Stimulated activated CD4-positive, alpha-beta T cell treated with anti-CD3 and anti-CD28 coated beads, Interleukin-2, amount 100 ng/mL, for 24 hours (primary cell): ENCODE measurements at places on chromosomes 16 and 17.

DNA sequence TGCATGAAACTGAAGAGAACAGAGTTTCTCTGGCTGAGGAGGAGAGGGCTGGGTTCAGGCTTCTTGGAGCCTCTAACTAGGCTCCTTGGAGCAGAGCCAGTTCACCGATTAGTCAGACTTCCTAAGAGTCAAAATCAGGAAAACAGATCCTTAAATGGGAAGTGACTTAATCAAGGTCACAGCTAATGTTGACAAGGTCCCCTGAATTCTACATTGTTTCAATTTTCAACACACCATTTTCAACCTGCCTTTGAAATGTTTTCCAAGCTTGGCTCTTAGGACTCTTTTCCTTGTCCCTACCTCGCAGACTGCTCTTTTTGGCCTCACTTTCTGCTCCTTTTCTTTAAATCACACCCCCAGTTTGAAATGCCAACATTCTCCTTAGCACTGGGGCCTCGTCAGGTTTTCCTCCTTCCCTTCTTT lies 16.3 kb downstream of the MYL4 start:
- DNase-seq, result no peak

DNA sequence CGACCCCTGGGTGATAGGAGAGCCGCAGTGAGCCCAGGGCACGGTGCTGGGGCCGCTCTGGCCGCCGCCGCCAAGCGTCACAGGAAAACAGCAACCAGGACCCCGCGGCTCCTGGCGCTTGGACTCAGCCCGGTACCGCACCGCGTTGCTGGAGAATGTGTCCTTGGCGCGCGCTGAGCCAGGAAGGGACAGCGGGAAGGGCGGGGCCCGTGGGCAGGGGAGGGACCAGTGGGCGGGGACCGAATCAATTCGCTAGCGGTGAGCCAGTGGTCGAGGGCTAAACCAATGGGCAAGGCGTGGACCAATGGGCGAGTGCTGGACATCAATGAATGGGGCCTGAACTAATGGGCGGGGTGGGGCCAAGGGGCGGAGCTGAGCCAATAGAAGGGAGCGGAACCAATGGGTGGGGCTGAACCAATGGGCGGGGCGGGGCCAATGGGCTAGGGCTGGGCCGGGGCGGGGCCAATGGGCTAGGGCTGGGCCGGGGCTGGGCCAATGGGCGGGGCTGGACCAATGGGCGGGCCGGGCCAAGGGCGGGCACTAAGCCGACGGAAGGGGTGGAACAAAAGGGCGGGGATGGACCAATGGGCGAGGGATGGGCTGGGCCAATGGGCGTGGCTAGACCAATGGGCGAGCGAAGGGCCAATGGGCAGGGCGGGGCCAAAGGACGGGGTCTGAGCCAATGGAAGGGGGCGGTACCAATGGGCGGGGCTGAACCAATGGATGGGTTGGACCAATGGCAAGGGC lies 6.3 kb upstream of the FLYWCH1 start:
- DNase-seq, result peak; percentile 94

DNA sequence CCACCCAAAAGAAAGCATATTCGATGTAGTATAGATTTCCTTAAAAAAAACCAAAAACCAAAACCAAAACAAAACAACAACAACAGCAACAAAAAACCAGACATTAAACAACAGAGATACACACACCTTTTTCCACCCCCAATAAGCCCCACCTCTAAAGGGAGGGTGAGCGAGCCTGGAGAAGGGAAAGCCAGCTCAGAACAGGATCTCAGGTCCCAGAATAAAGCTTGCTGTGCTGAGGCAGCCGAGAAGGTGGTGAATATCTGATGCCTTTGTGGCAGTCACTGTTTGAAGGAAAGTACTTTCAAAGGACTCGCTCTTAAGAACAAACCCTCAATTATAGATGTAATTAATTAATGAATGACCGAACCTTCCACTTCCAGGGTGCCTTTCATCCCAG lies 470 bp downstream of the KRT23 start:
- DNase-seq, result no peak

- DNase-seq, result no peak
Measured at GRCh38 chr16:65888201-65888600, 478.3 kb upstream of the CDH5 start.

- no peak for DNase-seq
Measured at GRCh38 chr16:67370661-67371060, 22.6 kb downstream of the TPPP3 start.

DNA sequence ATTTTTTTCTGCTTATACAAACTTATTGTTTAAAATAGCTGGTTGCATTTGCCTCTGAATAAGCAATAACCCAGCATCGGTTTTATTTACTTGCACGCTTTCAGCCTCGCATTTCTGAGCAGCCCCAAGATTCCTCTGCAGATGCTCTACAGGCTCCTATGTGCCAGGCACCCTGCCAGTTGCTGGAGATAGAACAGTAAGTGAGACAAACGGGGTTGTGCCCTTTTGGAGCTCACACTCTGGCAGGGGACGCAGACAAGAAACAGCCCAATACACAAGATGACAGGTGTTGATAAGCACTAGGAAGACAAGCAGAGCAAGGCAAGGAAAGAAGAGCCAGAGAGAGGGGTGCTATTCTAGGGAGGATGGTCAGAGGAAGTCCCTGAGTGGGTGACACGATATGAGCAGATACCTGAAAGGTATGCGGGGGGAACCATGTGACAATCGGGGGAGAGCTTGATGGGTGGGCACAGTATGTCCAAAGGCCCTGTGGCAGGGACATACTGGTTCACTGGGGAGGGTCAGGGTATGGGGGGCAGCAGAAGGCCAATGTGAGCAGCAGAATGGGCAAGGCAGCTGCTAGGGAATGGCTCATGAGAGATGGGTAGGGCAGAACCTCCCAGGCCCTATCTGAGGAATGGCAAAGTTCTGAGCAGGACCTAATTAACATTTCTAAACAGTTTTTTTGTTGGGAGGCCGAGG lies 18.7 kb upstream of the ADORA2B start:
- DNase-seq, result no peak

- no peak for DNase-seq
Measured at GRCh38 chr16:87527055-87527724, 34.4 kb upstream of the ZCCHC14 start.

DNA sequence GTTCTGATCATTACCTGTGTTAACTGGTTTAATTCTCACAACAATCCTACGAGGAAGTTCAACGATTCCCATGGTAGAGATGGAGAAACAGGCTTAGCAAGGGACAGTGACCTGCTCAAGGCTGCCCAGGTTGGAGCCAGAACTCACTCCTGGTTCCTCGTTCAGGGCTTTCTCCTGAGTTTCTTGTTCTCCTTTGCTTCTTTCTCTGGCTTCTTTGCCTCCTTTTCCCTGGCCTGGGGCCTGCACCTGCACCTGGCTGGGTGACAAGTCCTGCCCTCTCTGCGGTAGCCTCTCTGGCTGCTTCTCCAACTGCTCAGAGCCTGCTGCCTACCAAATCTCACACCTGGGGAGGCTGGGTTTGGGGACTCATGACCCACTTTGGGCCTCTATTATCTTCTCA lies 2.8 kb downstream of the CCL22 start:
- no peak for DNase-seq

- DNase-seq, result no peak
Measured at GRCh38 chr16:1906055-1906845, 12.0 kb downstream of the HS3ST6 start.

GRCh38 chr17:50311112-50311460 lies 34.8 kb upstream of the XYLT2 start:
- DNase-seq, result no peak

DNA sequence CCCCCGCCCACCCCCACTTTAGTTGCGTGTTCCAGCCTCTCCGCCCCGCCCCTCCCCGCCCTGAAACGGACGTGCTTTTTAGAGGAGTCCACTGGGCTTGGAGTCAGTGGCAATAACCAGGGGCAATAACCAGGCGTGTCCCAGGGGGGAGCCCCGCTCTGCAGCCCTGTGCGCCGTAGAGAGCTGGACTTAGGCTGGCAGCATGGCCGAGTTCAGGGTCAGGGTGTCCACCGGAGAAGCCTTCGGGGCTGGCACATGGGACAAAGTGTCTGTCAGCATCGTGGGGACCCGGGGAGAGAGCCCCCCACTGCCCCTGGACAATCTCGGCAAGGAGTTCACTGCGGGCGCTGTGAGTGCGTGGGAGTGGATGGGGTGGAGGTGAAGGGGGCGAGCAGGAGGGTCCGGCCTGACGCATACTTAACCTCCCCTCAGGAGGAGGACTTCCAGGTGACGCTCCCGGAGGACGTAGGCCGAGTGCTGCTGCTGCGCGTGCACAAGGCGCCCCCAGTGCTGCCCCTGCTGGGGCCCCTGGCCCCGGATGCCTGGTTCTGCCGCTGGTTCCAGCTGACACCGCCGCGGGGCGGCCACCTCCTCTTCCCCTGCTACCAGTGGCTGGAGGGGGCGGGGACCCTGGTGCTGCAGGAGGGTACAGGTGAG lies at the start of gene ALOX15B:
Gene ALOX15B (plus strand): TSS at position 106 of the 657 bp plus-strand sequence. CDS start 97 bp downstream, at position 203.
- peak; percentile 11 for DNase-seq

- DNase-seq, result no peak
Measured at GRCh38 chr17:40548982-40549685, 16.1 kb downstream of the CCR7 start.

DNA sequence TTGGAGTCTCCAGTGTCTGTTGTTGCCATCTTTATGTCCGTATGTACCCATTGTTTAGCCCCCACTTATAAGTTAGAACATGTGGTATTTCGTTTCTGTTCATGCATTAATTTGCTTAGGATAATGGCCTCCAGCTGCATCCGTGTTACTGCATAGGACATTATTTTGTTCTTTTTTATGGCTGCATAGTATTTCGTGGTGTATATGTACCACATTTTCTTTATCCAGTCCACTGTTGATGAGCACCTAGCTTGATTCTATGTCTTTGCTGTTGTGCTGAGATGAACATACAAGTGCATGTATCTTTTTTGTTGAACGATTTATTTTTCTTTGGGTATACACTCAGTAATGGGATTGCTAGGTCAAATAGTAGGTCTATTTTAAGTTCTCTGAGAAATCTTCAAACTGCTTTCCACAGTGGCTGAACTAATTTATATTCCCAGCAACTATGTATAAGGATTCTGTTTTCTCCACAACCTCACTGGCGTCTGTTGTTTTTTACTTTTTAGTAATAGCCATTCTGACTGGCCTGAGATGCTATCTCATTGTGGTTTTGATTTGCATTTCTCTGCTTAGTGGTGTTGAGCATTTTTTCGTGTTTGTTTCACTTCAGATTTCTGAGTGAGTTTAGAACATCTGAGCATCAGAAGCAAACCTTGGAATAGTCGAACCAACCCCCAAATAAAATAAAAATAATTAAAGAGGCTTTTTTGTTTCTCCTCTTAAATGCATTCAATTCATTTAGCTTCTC lies 304.7 kb downstream of the ZFHX3 start:
- no peak for DNase-seq

DNA sequence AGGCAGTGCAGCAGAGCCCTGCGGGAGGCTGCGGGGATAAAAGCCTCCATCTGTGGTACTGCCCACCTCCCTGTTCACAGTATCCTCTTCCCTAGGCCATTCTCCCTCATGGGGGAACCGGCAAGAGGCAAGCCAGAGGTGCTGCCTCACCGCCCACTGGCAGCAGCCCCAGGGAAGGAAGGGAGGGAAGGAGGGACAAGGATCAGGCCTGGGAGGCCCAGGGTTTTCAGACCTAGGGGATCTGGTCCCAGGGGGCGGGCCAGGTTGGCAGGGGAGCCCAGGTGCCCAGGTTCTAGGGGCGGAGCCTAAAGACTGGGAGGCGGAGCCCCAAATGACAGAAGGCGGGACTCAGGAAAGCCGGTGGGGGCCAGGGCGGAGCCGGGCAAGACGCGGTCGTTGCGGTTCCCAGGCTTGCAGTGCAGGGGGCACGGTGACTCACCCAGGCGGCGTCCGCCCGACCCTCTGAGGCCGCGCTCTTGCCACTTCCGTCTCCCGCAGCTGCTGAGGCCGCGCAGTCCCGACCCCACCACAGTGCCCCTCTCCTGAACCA lies 3.0 kb upstream of the MTMR4 start:
- no peak for DNase-seq

DNA sequence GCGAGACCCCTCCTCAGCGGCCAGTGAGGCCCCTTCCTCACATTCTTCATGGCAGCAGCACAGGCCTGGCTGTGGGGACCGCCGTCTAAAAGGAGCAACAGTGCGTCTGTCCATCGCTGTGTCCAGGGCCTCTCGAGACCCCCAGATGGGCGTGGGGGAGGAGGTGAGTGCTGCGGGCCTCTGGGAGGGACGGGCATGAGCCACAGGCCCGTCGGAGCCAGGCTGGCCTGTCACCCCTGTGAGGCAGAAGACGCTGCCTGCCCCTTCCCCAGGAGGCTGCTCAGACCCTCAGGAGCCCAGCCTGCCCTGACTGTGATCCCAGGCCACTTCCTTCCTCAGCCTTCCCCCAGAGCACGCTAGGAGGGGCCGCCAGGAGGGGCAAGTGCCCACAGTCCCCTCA lies 2.1 kb upstream of the PYCR1 start:
- no peak for DNase-seq

GRCh38 chr16:24626256-24626655 lies 86.9 kb downstream of the RBBP6 start:
- DNase-seq, result no peak

DNA sequence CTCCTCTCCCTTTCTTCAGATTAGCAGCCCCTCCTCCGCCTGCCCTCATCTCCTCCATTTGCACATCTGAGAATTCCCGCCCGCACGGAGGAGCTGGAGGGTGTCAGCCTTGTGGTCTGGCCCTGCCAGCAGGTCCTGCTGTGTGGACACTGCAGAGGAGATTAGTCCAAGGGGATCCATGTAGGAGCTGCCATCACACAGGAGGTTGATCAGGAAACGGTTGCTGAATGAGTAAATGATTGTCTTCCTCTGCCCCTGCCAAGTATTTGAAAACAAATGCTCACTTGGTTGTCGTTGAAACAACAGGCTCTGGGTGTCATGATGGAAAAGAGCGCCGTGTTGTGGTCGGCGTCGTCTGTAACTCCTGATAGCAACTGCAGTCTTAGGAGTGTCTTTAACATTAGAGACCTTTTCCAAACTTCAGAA lies 63.8 kb upstream of the CHMP6 start:
- DNase-seq, result no peak

DNA sequence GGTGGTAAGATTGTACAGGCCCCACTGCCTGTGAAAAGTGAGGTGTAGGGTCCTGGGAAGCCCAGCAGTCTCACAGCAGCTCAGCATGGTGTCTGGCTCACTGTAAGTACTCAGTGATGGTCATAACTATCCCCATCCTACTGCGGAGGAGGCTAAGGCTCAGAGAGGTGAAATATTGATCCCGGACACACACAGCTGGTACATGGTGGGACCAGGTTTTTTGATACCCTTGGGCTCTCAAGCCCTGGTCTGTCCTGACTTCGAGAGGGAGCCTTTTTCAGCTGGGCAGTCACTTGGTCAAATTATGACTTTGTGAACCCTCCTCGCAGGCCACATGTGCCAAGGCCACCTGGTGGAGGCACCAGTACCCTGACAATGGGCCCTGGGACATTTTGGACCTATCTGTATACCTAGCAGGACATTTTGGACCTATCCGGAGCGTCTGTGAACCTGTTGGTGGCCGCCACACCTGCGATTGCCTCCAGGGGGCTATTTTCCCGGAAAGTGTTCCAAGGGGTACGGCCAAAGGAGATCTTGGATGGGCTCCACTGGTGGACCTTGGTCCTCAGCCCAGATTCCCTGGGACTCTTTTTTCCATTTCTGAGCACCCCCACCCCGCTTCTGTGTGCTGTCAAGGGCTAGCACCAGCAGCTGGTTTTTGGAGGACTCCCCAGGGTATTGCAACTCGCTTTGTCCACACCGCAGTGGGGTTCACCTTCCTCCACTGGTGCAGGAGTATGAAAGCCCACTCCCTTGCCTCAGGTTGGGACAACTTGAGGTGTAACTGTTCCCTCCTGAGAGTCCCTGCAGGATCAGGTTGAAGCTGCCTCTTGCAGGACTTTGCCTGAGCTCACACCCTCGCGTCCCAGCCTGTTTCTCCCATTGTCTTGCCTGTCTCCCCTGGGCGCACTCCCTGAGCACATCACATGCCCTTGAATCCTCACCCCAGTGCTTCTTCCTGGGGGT lies 83.6 kb upstream of the NKD1 start:
- no peak for DNase-seq

GRCh38 chr17:32240750-32241149 lies 24.9 kb upstream of the RHBDL3 start:
- no peak for DNase-seq
